Stomach (tissue), 19 donors: ENCODE measurements at places on chromosomes 12 and 14. TPM values are rescaled to one million over a fixed set of nuclear protein-coding genes. Genes with fewer than 3 reads are reported as not detected.

GRCh38 chr14:48726080-48726642 is 860.0 kb downstream of the RPS29 start:
- no peak for DNase-seq

GRCh38 chr14:40347675-40348074 is 915.4 kb upstream of the FBXO33 start:
- no peak for DNase-seq

DNA sequence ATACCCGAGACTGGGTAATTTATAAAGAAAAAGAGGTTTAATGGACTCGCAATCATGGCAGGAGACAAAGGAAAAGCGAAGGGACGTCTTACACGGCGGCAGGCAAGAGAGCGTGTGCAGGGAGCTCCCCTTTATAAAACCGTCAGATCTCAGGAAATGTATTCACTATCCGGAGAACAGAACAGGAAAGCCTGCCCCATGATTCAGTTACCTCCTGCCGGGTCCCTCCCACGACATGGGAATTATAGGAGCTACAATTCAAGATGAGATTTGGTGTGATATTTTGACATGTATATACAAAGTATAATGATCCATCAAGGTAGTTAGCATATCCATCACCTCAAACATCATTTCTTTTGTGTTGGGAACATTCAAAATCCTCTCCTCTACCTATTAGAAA is 2.3 kb upstream of the CDCA4 start:
- DNase-seq, result no peak

DNA sequence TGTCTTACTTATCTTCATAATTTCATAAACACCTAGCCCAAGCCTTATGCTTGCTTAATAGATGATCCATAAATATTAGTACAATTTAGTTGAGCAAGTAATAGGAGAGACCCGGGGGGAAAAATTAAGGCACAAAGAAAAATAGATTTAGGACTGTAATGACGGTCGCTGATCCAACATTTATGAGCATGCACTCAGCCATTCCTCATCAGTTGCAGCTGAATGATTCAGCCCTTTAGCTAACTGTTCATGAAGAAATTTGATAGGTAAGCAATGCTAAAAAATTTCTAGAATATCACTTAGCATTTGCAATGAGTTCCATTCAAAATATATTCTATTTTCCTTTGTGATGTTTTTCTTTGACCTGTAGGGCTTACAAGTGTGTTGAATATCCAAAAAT is 163.2 kb downstream of the PTPRO start:
- DNase-seq, result no peak

DNA sequence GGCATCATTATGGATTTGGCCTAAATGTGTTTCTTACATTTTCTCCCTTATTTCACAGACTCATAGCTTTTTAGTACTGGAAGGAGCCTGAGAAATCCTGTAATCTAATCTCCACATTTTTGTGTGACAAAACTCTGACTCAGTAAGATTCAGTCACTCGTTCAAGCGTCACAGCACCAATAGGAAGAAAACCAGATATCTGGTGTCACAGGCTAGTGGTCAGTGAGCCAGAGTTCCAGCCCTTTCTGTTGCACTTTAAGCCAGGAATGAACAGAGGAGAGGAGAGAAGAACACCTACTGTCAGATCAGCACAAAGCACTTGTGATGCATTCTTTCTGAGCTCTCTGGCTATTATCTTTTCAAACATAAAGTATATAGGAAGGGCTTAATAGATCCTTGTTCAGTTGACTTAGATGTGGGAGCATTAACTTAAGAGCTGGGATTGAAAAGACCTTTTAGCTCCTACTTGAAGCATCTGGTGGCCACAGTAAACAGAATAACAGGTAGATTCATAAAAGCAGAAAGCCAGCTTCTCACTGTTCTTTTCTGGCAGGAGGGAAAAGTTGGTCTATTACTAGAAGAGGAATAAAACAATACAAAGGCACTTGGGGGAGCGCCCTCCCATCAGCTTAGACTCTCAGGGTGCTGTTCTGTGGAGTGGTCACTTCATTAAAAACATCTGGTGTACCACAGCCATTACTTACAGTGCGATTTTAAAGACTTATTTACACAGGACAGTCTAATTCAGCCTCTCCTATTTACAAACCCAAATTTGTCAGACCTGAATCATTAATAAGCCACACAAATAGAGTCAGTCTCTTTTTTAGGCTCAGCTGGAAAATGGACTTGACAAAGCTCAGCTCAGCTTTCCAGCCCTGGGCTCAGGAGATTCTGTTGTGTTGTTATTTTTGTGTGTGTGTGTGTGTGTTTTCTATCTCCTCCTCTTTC is 12.2 kb upstream of the NID2 start:
- no peak for DNase-seq

- no peak for DNase-seq
These were observed 152.9 kb downstream of the SLC41A2 start for GRCh38 chr12:104805186-104805585.

GRCh38 chr12:67578976-67579661 is 69.4 kb upstream of the DYRK2 start:
- DNase-seq, result no peak

DNA sequence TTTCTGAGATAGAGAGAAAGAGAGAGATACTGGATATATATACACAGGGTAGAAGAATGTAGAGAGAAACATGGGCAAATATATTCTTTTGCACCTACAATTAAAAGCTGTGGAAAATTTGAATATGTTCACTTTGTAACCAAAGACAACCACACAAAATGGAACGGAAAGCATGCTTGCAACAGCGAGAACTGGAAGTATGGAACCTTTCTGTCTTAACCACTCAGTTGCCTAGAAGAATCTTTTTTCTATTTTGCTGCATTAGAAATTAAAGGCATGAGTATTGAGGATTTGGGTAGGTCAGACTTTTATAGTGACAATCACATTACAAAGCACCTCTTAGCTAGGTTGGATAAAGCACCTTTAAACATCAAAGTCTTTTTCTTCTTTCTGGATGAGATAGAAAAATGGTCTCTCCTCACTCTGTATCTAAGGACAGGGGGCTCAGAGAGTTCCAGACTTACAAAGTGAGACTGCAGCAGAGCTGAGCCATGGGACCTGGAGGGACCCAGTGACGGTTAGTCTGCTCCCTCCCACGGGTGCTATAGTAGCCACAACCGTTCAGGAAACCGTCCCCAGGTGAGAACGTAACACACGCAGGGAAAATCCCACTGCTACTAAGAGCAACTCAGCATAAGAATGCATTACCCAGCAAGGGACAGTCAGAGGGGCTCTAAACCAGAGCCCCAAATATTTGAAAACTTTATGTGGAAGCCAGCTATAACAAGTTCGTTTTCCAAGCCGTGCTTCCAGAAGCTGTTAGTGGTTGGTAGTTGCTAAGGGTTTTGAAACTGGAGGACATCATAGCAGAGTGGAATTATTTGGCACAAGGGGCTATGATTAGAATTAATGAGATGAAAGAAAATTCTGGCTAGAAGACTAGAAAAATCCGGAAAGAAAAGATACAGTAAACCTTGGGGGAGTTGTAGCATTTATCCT is 97.1 kb downstream of the DAD1 start:
- peak; percentile 44 for DNase-seq

GRCh38 chr14:36659010-36659821 is 2.4 kb upstream of the PAX9 start:
- DNase-seq, result no peak

DNA sequence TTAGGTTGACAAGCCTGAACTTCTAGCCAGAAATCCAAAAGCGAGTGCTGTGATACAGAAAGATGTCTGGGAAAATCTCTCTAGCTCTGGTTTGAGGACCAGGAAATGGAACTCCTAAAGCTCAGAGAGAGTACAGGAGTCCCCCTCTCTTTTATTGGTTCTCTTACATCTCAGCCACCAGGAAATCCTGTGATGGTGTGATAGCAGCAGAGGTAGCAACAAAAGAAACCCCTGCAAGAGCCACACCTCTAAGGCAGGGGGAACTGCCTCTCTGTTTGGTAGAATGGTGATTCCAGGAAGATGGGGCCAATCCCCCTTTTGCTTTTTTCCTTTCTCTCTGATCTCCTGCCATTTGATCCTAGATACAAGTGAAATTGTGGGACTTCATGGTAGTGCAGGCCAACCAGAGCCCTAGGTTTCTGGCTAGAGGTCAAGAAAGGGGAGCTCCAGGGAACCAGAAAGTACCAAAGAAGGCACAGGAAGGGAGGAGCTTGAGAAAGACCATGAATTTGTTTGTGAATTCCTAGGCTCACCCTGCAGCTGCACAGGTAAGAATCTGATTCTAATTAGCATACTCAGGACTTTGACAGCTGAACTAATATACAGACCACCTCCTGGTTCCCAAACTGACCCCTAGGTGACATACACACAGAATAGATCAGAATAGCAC is 88.5 kb downstream of the PAPLN start:
- peak; percentile 15 for DNase-seq

- no peak for DNase-seq
These were observed 6.2 kb upstream of the ELK3 start for GRCh38 chr12:96187956-96188355.

- no peak for DNase-seq
These were observed 2.9 kb upstream of the RAB35 start for GRCh38 chr12:120119271-120119973.

DNA sequence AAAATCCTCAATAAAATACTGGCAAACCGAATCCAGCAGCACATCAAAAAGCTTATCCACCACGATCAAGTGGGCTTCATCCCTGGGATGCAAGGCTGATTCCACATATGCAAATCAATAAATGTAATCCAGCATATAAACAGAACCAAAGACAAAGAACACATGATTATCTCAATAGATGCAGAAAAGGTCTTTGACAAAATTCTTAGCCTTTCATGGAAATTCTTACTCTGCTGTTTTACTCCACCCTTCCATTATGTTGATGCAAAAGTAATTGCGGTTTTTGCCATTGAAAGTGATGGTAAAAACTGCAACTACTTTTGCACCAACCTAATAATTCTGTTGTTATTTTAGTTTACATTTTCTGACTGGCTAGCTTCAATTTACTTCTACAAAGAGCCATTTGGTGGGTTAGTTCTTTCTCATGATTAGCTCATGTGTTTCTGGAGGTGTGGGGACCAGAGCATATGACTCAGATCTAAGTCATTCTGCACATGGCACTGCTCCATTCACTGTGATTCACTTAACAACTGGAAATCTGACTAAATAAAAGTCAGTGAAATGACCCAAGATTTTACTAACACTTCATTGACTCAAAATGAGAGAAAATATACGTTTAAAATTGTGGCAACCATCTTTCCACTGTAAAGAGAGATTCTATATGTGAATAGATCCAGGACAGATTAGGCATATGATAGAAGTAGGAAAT is 99.9 kb downstream of the TMTC3 start:
- DNase-seq, result no peak

DNA sequence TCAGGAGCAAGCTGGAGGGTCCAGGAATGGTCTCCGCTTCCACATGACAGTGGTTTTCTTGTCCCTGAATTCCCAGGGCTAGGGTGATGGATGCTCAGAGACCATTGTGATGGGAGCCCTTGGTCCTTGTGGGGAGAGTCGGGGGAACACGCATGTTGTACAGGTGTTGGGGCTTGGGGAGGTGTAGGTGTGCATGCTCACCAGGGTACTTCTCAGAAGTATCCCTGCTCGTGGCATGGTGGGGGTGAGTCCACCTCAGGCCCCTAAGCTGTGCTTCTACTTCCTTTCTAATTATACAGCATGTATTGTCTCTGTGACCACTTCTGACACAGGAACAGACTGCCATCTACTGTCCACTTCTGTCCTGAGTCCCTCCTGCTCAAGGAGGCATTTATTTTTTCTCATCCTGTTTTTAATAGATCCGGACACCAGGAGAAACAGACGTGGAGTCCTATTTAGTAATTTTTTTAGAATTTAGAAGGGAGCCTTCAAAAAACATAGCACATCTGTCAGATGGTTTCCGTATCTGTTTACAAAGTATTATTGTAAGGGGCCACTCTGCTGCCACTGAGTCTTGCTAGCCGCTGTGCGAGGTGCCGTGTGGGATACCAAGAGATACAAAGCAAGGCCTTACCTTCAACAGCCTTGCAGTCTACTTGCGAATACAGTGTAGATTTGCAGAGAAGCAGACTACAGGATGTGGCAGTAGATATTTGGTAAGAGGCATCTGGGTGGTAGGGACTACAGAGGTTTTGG is 10.5 kb downstream of the NTF3 start:
- DNase-seq, result peak; percentile 82

GRCh38 chr12:129211862-129212630 is 358.8 kb downstream of the GLT1D1 start:
- no peak for DNase-seq

- DNase-seq, result peak; percentile 52
These were observed at the start of gene SERPINA1 for GRCh38 chr14:94388384-94389103. SERPINA1 (minus strand) TSS chr14:94388602; CDS start chr14:94383237, 5,365 bp downstream.

- DNase-seq, result no peak
These were observed 46.6 kb upstream of the ESRRB start for GRCh38 chr14:76329154-76329928.

GRCh38 chr12:32891526-32891925 is 5.1 kb downstream of the PKP2 start:
- no peak for DNase-seq

- no peak for DNase-seq
These were observed 97.0 kb downstream of the PHETA1 start for GRCh38 chr12:111271674-111272418.

DNA sequence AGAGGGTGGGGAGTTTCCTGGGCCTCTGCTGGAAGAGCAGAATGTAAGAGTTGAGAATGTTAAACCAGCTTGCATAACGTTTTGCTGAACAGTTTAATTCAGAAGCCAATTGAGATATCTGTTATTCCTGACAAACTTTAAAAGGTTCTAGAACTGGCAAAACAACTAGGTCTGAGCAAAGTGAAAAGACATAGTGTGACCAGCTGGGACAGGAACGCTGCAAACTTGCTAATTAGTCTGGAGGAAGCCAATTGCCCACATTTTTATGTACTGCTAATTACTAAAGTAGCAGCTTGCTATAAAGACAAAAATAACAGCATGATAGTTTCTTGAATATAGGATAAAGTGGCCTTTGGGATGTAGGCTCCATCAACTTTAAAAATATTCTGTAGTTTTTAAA is 704.9 kb downstream of the NRXN3 start:
- no peak for DNase-seq

- peak; percentile 59 for DNase-seq
These were observed 777 bp downstream of the ARF3 start for GRCh38 chr12:48956279-48957140.

DNA sequence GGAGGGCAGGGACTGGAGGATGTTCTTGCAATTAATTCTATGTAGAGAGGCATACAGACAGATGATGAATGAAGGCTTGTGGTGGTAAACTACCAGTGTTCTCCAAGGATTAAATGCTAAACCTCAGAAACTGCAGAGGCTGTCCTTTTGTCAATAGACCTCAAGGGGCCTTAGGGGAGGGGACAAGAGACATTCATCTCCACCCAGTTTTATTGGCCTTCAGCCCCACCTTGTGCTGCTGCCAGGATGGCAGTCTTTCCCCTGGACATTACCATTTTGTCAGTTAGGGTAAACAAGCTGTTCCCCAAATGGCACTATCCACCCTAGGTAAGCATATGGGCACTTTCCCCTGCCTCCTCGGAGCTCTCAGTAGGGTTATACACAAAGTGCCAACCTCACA is 4.9 kb upstream of the SMAGP start:
- peak; percentile 17 for DNase-seq

- DNase-seq, result no peak
These were observed 282.1 kb upstream of the GRIP1 start for GRCh38 chr12:66960704-66961690.

The NRXN3 gene
- total RNA-seq, result 16.9 TPM

The TAS2R31 gene
- not detected for total RNA-seq

The EXOC3L4 gene
- 55.4 TPM for total RNA-seq

The OTX2 gene
- not detected for total RNA-seq

The TMPRSS12 gene
- not detected for total RNA-seq

The SLC24A4 gene
- total RNA-seq, result 0.45 TPM

The APOLD1 gene
- 21.0 TPM for total RNA-seq

The NOS1 gene
- 0.29 TPM for total RNA-seq

The HOMEZ gene
- total RNA-seq, result 45.2 TPM

The ANO6 gene
- 52.5 TPM for total RNA-seq

The EIF2S3B gene
- 3.2 TPM for total RNA-seq

The CCDC196 gene
- not detected for total RNA-seq

The PRPH gene
- total RNA-seq, result 11.9 TPM

The RFX4 gene
- not detected for total RNA-seq
